ENCODE measurements at places on chromosomes 5 and 9.

DNA sequence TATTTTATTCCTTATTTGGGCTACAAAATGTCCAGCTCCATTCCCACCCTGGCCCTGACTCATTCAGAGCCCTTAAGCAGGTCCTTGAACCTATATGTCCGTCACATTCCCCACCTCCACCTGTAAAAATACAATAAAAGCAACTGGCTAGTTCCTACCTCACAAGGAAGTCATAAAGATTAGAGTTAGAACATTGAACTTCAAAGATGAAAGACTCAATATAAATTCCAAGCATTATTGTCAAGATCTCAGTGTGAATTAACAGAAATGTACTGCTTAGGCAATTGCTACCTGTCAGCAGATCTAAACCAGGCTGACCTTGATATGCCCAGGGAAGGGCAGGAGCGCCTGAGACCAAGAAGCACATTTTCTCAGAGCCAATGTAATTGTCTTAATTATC lies 221.8 kb downstream of the ENC1 start:
- H3K4me1 ChIP-seq = peaks cover 6% of the 10 kb centered on the region
- DNase-seq = no peak
- H3K27me3 ChIP-seq = no peaks in the 10 kb centered on the region

GRCh38 chr9:18703151-18703900 lies 229.4 kb downstream of the ADAMTSL1 start:
- no peaks in the 10 kb centered on the region for H3K27me3 ChIP-seq
- no peak overlapping the region for H3K27ac ChIP-seq
- no peaks in the 10 kb centered on the region for H3K36me3 ChIP-seq
- DNase-seq = peak; percentile 87

DNA sequence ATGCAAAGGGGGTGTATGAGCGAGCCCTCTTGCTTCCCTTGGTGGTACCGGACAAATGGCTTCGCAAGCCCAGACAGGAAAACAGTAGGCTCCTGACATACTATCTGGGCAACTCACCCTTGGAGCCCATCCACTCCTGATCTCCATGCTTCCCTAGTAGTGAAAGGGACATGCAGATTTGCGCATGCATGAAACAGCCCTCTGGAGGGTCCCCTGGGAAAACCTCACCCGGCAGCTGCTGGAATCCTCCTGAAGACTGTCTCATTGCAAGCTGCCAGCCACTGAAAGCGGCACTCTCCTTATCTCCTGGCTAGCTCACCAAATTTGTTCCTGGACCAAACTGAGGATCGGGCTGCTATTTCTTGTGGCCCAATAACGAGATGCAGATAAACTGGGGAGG lies 10.2 kb downstream of the ZNF169 start:
- H3K36me3 ChIP-seq = no peaks in the 10 kb centered on the region
- no peak for DNase-seq

- H3K27me3 ChIP-seq = peaks cover 64% of the 10 kb centered on the region
- DNase-seq = peak; percentile 61
- H3K27ac ChIP-seq = no peak overlapping the region
- H3K4me3 ChIP-seq = no peak overlapping the region
- peaks cover 37% of the 10 kb centered on the region for H3K4me1 ChIP-seq
Measured at GRCh38 chr9:126515001-126515872, 98.5 kb upstream of the LMX1B start.

GRCh38 chr5:61824396-61824795 lies 481.6 kb upstream of the KIF2A start:
- no peaks in the 10 kb centered on the region for H3K27me3 ChIP-seq
- DNase-seq = no peak
- peaks cover 9% of the 10 kb centered on the region for H3K4me1 ChIP-seq
- no peak overlapping the region for H3K27ac ChIP-seq
- no peaks in the 10 kb centered on the region for H3K36me3 ChIP-seq
